ENCODE measurements at places on chromosomes 3 and 15. TPM values are rescaled to one million over a fixed set of nuclear protein-coding genes. Genes with fewer than 3 reads are reported as not detected.

The OIP5 gene
- 7.5 TPM for polyA plus RNA-seq

DNA sequence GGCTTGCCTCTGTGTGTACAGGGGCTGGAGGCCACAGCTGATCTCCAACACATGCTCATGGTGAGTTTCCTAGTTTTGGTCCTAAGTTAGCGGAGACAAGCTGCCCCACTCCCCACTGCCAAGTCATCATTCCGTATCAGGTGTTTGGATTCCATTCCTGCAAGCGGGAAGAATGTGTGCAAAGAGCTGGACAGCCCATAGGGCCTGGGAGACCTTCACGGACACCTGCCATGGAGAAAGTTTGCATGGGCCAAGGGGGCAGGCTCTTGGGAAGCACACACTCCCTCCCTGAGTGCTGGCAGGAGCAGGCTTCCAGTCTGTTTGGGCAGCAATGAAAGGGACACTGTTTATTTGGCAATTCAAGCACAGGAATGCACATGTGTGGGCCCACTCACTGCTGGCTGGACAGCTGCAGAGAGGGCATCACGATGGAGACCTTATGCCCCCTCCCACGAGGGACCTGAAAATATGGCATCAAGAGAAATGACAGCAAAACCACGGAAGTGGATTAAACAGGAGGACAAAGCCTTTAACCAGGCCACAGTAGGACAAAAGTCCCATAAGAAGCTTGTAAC is 149.7 kb downstream of the KLF13 start:
- no peak for DNase-seq

DNA sequence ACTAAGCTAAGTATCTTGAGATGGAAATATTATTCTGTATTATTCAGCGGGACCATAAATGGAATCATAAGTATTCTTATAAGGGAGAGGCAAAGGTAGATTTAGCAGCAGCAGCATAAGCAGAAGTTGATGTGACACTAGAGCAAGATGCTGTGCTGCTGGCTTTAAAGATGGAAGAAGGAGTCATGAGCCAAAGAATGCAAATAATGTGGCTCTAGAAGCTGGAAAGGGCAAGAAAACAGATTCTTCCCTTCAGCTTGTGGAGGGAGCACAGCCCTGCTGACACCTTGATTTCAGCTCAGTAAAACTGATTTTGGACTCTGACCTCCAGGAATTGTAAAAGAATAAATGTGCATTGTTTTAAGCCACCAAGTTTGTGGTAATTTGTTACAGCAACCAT is 144.2 kb upstream of the ANKRD28 start:
- no peak for DNase-seq

The SLC9A9 gene
- polyA plus RNA-seq, result 6.0 TPM

- DNase-seq, result no peak
These were observed 114.7 kb upstream of the CCNL1 start for GRCh38 chr3:157274644-157275137.

- no peak for DNase-seq
These were observed 14.3 kb downstream of the BCL2L10 start for GRCh38 chr15:52098323-52098722.

DNA sequence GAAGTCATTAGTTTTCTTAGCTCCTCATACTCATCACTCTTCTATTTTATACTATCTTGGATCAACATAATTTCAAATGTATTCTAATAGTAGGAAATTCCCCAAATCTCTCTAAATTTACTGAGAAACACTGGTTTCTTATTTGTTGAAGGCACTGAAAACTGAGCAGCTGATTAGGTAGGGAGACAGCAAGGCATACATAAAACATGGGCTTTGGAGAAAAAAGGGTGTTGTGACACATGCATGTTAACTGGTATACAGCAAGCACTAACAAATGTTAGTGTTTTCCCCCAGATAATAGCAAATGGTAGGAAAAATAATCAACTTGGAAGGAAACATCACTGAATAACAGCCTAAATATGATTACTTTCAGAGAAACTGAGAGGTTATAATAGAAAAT is 125.5 kb upstream of the TSPAN3 start:
- DNase-seq, result no peak

DNA sequence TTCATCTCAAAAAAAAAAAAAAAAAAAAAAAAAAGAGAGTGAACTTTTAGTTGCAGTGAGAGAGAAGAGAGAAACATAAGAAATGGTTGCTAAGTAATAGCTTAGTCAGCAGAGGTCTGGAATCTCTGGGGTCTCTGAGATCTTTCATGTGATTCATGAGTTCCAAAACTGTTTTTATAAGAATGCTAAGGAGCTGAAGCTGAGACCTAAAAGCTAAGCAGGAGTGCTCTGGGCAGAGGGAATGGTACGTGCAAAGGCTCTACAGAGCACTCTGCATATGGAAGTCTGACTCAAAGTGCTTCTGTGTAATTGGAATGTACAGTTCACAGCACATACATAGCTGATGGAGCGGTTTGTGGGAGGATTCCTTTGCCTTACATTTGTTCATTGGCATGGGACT is 66.3 kb upstream of the LRIG1 start:
- DNase-seq, result no peak

The LINS1 gene
- 29.8 TPM for polyA plus RNA-seq

DNA sequence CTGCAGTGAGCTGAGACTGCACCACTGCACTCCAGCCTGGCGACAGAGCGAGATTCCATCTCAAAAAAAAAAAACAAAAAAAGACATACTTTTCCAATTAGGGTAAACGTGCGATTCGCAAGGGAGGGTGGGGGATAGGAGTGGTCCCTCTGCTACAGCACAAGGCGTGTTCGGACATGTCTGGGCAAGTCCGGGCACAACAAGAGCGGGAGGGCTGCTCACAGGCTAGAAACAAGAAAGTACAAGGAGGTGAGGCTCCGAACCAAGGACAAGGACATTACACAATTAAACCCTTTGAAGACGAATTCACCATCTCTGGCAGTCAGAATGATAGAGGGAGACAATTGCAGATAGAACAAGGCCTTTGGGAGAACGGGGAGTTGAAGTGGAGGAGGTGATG is 32.2 kb upstream of the BCL2A1 start:
- no peak for DNase-seq

DNA sequence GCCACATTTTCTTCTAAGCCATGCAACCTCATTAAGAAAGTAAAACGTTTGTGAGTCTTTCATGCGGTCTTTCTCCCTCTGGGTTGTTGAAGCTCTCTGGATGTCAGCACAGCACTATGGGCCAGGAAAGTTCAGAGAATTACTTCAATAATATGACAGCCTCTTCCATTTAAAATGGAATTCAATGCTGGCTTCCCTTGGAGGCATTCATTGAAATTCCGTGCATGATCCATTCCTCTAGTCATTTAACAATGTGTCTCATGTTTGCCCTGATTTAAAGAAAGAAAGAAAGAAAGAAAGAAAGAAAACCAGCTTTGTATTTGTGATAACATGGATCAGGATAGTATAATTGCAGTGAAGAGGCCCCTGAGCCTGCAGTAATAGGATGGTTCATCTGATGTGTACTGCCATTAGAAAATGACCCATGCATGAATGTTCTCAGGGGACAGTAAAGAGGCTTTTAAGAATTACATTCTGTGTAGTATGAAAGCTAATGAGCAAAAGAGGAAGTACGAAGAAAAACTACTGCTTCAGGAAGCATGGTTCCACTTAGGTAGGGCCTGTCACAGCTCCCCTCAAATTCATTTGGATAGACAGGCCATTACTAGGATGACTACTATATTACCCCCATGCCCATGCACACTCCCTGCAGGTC is 146.0 kb downstream of the ARPP21 start:
- no peak for DNase-seq

All from left renal pelvis (tissue), 4 donors.